Stimulated activated CD4-positive, alpha-beta T cell treated with anti-CD3 and anti-CD28 coated beads, Interleukin-4, amount 100 ng/mL, for 48 hours (primary cell): ENCODE measurements at places on chromosomes 3 and 15.

- DNase-seq, result no peak
These were observed 118.4 kb upstream of the TMC3 start for GRCh38 chr15:81492331-81492968.

- DNase-seq, result no peak
These were observed 9.7 kb downstream of the LIPC start for GRCh38 chr15:58441376-58442070.

GRCh38 chr3:169676925-169677537 is 13.5 kb upstream of the MECOM start:
- no peak for DNase-seq

- no peak for DNase-seq
These were observed 85.3 kb downstream of the LRRK1 start for GRCh38 chr15:101004500-101004899.

DNA sequence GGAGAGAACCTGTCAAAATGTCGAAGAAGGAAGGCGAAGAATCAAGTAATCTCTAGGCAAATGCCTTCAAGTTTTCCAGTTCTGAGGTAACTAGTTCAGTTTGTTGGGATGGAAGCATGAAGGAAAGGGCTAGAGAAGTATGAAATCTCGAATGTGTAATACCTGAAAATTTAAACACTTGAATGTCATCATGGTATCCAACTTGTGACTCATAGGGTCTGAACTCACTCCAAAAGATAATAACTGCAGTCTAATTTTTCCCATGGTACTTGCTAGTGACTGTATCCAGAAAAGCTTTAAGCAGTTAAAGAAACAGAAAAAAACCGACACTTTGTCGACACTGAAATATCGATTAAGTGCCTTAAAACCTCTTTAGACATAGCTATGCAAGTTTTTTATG is 102.9 kb upstream of the CHRM5 start:
- no peak for DNase-seq

DNA sequence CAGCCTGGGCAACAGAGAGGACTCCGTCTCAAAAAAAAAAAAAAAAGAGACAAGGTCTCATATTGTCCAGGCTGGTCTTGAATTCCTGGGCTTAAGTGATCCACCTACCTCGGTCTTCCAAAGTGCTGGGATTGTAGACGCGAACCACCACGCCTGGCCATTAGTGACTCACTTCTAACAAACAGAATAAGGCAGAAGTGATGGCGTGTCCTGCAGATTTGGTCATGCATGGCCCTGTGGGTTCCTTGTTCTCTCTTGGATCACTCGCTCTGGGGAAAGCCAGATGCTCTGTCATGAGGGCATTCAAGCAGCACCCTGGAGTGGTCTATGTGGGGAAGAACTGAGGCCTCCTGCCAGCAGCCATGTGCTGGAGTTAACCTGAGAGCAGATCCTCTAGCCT is 27.4 kb upstream of the TJP1 start:
- DNase-seq, result no peak

- no peak for DNase-seq
These were observed 172.5 kb downstream of the RAP2B start for GRCh38 chr3:153334558-153334957.

GRCh38 chr15:29056839-29057450 is 171.2 kb downstream of the APBA2 start:
- no peak for DNase-seq

GRCh38 chr15:50116477-50116876 is 2.6 kb downstream of the ATP8B4 start:
- DNase-seq, result no peak

GRCh38 chr3:141009496-141009895 is 41.7 kb upstream of the SPSB4 start:
- no peak for DNase-seq

- DNase-seq, result peak; percentile 72
These were observed 1.7 kb upstream of the LINGO1 start for GRCh38 chr15:77634266-77634962.

- no peak for DNase-seq
These were observed 24.0 kb upstream of the DGKG start for GRCh38 chr3:186385856-186386602.

DNA sequence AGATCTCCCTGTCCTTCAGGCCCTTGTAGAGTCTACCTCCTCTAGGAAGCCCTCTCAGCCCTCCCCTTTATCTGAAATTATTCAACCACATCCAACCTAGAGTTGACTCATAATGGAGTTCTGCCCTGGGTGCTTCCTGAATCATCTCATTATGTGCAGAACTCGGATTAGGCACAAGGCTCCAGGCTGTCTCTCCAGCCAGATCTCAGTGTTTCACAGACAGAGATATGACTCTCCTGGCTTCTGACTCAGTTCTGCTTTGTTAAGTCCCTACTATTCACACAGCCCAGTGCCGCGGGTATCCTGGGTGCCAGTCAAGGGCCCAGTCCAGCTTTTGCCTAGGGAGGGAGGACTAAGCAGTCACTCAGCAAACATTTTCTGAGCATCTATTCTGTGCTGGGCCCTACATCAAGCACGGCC is 9.3 kb downstream of the STRA6 start:
- no peak for DNase-seq

DNA sequence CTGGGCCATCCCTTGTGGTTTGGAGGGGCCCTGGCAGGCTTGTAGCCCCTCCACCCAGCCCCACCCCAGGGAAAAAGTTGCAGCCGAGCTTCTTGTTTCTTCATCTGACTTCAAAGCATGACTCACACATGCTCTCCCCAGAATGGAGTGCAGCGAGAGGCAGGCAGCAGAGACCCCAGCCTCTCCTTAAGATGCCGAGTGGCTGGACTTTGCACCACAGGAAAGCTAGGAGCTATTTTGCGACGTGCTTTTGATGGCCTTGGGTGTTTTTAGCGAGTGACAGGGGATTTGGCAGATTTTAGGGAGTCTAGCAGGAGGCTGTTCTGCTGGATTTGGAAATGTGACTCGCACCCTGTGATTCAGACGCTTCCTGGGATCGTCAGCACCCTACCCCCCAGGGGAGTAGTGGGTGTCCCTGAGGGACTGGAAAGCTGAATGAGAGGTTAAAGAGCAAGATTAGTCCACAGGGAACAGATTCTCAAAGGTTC is 14.2 kb downstream of the BAHD1 start:
- no peak for DNase-seq

DNA sequence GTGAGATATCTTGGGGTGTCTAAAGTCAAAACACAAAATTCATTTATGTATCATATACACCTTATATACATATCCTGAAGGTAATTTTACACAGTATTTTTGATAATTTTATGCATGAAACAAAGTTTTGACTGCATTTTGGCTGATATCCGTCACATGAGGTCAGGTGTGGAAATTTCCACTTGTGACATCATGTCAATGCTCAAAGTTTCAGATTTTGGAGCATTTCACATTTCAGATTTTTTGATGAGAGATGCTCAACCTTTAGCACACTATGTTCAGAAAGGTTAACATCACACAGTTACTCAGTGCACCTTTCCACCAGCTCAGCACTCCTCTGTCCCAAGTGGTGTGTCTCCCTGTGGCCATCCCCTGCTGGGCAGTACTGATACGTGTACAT is 37.7 kb upstream of the CPB1 start:
- DNase-seq, result no peak

DNA sequence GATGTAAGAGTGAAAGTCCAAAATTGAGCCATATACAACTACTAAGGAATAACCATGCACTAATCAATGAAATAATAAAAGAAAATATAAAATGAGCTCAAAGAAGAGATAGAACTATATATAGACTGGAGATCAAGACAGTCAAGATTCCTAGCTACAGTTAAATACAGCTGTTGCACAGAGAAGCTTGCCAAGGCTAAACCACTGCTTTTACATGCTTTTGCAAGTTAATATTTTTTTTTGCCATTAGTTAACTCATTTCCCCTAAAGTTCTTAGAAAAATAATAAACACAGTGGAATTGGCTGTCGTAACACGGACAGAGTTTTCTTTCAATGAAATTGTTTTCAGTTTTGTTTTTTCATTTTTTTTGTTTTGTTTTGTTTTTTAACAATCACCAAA is 123.0 kb downstream of the VGLL3 start:
- DNase-seq, result no peak

DNA sequence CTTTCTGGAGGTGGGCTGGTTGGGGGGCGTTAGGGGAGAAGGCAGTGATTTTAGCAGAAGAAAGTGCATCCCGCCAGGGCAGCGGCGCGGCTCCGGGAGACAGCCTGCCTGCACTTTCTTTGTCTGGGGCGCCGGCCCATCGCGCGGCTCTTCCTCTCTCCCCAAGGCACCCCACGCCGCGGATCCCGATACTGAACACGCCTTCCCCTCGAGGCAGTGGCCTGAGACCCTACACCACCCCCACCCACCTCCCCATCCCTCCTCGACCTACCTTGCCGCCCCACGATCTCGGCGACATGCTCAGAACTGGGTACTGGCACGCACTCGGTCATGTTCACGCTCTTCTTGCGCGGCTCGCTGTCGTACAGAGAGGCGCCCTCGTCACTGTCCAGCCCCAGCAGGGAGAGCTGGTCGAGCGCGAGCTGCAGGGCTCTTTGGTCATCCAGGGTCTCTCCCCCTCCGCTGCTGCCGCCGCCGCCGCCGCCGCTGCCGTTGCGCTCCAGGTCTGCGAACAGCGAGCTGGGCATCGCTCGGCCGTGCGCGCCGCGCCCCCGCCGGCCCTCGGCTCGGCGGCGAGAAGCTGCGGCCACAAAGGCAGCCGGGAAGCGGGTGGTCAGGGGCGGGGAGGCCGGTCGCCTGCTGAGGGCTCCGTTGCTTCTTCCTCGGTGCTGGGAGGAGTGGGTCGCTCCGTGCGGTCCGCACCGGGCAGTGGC is 483 bp downstream of the MEX3B start:
- DNase-seq, result no peak

DNA sequence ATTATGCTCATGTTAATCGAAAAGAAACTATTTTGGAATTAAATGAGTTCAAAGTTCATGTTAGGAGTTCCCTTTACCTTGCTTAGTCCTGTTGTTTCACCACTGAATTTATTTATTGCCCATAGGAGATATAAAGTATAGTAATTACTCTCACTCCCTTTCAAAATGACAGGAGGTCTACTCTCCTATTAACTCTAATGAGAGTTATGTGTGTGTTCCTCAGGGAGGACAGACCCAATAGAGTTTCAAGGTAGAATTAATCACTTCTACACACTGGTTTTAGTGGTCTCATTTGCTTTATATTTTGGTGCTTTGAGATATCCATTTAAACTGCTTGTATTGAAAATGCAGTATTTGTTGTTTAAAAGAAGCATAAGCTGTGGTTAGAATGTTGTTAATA is 398.9 kb downstream of the NLGN1 start:
- DNase-seq, result no peak

- DNase-seq, result no peak
These were observed 339.0 kb upstream of the PROK2 start for GRCh38 chr3:72123908-72124441.

DNA sequence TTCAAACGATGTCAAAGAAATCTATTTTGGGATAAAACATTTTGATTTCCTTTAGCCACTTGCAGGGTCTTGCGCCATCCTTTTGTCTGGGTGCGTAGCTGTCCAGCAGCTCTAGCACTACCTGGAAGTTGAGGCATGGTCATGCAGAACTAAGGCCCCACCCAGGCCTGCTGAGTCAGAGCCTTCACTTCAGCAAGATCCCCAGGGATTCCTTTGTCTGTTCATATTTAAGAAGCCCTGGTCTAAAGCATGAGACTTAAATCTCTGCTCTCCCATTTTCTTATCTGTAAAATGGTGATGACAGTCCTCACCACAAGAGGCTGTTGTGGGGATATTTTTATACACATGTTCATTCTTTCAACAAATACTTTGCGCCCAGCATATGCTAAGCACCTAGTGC is 99.0 kb upstream of the CTDSPL start:
- no peak for DNase-seq

GRCh38 chr3:8629151-8630021 is 15.2 kb downstream of the SSUH2 start:
- peak; percentile 37 for DNase-seq

DNA sequence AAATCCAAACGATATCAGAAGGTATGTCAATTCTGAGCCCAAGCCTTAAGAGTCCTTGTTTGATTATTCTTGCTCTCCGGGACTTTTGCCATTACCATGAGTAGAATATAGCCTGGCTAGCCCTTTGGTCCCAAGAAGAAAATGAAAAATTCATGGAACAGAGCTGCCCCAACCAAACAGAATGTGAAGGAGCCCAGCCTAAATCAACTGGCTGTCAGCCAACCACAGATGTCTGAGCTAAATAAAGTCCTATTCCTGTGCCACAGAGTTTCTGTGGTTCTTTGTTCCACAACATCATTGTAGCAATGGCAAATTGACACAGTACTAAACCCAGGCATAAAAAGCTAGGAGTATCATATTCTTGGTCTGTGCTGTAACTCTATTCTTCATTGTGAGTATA is 185.2 kb downstream of the CPNE4 start:
- DNase-seq, result no peak

GRCh38 chr3:78348664-78349063 is 1308.8 kb downstream of the ROBO2 start:
- no peak for DNase-seq

- DNase-seq, result peak; percentile 19
These were observed 54.4 kb downstream of the PGPEP1L start for GRCh38 chr15:98953000-98953787.

DNA sequence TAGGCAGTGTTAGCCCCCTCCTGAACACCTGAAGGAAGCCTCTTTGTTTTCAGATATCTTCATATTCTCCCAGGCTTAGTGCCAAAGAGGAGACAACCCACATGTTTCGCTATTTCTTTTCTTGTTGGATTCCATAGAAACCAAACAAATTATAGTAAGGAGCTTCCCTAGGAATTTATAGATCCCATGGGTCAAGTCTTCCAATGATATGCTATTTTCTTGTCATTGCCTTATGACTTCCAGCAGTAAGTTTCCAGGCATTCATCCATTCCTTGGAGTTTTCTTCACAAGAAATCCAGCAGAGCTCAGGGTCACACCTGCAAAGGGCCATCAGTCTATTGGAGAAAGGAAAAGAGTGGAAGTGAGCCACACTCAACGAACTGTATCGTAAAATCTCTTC is 9.9 kb upstream of the KCNMB2 start:
- no peak for DNase-seq

DNA sequence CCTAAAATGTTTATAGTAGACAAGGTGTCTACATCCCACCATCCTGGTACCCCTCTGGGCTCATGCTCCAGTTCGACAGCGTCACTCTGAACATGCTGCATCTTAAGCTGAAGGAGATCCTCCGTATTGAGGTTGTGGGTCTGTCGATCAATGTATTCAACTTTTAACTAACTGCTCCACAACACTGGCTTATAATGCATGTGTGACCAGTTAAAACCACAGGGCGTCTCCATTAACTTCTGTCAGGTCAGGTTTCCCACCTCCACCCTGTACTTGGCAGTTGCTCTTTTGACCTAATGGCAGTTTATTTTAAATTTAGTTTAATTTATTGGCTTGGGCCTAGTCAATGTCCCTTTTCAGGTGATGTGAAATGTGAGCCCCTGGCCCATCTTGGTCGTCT is 17.8 kb upstream of the RARRES1 start:
- no peak for DNase-seq

- DNase-seq, result no peak
These were observed 385.6 kb downstream of the SHQ1 start for GRCh38 chr3:72462595-72463011.

- no peak for DNase-seq
These were observed 116.7 kb upstream of the PROK2 start for GRCh38 chr3:71901645-71902044.

- DNase-seq, result no peak
These were observed 45.0 kb upstream of the SACM1L start for GRCh38 chr3:45644063-45644790.
